ENCODE measurements at places on chromosomes 5 and 9.

DNA sequence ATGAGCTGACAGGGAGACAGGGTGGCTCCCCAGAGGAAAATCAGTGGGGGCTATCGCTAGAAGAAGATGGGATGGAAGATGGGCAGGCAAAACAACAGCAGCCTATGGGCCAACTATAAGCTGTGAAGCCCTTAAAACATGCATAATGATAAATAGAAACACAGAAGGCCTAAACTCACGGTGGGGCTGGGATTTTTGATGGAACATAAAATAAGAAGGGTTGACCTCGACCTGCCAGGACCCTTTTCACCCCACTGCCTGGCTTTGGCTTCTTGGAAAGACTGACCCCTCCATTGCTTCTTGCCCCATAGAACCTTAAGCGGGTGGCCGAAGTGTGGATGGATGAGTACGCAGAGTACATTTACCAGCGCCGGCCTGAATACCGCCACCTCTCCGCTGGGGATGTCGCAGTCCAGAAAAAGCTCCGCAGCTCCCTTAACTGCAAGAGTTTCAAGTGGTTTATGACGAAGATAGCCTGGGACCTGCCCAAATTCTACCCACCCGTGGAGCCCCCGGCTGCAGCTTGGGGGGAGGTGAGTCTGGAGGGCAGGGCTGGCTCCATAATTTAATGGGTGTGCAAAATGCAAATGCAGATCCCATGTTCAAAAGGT lies 36.5 kb upstream of the SAP30L start:
- no peak for DNase-seq

DNA sequence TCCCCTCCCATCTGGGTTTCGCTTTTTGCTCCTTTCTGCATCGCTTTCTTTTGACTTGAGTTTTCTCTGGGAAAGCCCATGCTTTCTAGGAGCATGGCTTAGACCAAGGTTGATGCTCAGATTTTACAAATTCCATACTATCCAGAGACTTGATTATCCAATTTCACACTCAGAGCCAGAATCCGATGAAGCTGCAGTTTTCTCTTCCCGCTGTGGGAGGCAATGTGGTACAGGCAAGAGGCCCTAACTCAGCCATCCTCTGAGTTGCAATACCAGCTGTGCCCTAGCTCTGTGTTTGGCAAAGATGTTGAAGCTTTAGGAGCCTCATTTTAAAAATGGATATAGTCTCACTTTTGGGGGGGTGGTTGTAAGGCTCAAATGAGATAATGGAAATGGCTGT lies 85.1 kb downstream of the BRINP1 start:
- DNase-seq = no peak

- no peak for DNase-seq
Measured at GRCh38 chr5:172958331-172959046, 735 bp upstream of the RPL26L1 start.

GRCh38 chr5:147629196-147629595 lies 119.3 kb upstream of the DPYSL3 start:
- no peak for DNase-seq

DNA sequence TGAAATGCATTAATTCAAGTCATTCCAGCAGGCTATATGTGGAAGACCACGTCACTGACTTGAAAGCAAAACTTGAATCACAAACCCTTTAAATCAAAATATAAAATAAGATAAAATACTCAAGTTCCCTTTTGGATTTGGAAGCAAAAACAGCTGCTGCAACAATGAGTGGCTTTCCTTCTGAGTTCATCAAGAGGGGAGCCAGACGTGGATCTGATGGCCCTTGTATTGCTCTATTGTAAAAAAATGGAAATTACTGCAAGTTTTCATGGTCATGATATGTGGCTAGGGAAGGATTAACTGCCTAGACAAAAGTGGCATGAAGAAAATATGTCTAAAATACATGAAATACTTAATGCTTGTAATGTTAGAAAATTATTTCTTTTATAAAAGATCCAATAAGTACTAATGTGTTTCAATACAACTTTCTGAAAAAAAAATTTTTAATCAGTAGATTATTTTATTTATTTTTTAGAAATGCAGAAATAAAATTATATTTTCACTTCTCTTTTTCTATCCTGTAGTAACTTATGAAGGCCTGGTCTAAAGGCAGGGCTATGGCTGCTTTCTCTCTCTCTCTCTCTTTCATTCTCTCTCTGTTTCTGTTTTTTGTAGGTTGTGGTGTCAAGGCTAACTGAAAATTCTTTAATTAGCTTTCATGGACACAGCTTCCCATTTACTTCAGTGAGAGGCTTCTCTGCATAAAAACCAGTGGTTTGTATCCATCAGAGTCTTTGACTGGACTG lies 24.0 kb downstream of the LIX1 start:
- DNase-seq = no peak

DNA sequence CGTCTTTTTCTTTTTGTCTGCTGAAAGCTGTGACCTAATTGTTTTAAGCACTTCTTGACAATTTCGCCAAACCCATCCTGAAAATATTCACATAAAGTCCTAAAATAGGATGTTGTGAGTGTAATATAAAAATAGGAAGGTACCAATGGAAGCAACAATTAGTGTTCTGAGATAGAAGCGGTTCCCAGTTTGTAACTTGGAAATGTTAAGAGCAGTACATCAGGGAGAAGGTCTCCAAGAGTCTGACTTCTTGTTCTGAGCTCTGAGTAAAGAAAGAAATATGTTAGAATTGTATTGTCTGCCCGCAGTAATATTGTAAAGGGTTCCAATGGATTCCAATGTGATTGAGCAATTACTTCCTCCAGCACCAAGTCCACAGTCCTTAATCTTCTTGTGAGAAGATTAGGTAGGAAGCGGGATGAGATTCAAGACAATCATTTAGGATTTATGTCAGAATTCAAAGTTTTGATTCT lies 3.9 kb downstream of the VCAN start:
- peak; percentile 86 for DNase-seq

DNA sequence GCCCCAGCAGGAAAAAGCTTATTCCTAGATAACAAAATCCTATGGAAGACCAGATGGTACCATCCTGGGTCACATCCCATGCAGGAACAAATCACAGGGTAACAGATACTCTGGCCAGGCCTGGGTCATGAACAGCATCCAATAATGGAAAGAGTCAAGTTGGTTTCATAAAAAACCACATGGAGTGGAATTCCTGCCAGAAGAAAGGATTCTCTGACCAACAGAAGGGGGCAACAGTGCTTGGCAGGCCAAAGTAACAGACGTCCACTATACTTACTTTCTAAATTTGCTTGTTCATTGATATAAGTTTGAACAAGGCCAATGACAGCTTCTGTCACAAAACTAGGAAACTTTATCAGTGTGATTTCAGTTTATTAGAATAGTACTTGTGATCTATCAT lies 273.5 kb downstream of the ARRDC3 start:
- no peak for DNase-seq

DNA sequence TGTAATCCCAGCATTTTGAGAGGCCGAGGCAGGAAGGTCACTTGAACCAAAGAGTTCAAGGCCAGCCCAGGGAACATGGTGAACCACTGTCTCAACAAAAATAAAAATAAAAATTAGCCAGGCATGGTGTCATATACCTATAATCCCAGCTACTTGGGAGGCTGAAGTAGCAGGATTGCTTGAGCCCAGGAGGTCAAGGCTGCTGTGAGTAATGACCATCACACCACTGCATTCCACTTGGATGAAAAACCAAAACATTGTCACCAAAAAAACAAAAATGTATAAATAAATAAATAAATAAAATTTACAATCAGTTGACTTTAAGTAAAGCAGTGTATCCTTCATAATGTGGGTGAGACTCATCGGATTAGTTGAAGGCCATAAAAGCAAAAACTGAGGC lies 541.4 kb downstream of the CSNK1G3 start:
- DNase-seq = no peak

DNA sequence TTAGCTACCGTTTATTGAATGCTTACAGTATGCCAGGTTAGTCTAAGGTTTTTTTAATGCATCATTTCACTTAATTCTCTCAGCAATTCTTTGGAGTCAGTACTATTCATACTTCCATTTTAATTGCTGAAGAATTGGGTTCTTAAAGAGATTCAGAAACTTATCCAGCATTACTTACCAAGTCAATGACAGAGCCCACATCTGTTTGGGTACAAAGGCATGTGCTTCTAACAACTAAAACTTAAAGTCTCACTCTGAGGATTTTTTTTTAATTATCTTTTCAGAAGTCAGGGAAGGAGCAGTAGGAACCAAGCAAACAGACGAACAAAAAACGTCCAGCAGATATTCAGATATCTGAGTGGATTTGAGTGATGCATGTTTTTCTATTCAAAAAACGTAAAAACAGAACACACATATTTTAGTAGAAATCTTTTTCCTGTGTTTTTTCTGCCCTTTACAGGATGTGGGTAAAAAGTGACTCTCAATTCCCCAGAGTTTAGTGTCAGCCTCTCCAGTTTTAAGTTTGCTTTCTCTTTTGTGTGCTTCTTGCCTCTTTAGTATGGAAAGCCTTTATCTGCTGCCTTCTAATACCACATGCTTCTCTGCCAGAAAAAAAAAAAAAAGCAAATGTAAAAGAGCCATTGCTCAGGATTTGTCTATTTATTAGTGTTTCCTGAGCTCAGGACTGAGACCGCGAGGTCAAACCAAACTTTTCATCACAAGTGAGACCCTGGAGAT lies 118.0 kb downstream of the PRKACG start:
- no peak for DNase-seq

DNA sequence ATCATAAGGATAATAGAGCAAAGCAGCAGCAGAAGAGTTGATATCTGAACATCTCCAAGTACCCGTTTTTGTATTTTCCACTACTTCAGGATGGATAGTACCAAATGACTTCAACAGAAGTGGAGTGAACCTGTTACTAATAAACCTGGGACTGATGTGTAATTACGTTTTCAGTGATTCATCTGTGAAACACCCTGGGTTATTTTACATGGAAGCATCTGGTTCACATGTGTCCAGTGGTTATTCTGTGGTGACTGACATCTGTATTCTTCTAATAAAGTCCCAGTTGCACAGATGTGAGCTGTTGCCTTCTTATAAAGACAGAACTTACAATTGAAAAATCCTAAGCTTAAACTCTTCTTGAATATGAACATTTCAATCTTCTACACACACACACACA lies 139.7 kb upstream of the VCAN start:
- peak; percentile 62 for DNase-seq

DNA sequence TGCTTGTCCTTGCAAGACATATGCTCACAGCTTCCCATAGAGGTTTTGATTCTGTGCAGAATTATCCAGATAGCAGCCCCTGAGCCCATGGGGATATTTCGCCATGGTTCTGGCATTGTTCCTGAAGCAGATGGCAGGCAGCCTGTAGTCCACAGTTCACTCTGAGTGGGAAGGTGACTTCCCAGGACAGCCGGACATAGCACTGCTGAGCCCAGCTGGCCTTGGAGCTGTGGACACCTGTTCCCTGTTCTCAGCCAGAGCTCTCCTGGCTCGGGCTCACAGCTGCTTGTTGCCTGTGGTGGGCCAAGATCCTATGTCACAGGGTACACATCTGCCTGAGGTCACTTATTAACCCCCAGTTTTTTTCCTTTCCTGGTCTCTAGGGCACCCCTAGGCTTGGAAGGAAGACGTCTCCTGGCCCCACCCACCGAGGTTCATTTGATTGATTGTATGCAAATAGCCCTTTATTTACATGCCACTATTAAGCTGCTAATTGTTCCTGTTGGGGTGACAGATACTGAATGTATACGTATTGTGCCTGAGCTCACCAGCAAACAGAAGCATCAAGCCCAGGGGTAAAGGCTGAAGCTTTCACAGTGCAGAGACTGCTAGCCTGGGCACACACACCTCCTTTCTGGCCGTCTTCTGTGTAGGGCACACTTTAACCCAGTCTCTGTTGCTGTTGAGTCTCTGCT lies 96.6 kb upstream of the DMRT1 start:
- no peak for DNase-seq

DNA sequence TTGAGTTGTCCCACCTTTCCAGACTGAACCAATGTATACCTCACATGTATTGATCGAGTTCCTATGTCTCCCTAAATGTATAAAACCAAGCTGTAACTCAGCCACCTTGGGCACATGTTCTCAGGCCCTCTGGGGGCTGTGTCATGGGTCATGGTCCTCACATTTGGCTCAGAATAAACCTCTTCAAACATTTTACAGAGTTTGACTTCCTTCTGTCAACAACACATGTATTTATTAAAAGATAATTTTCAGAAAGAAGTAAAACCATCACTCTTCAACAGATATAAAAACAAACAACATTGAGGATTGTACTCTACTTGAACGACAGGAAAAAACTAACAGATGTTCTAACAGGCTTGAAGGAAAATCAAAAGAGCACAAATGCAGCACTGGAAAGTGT lies 4.5 kb downstream of the CMBL start:
- DNase-seq = no peak

DNA sequence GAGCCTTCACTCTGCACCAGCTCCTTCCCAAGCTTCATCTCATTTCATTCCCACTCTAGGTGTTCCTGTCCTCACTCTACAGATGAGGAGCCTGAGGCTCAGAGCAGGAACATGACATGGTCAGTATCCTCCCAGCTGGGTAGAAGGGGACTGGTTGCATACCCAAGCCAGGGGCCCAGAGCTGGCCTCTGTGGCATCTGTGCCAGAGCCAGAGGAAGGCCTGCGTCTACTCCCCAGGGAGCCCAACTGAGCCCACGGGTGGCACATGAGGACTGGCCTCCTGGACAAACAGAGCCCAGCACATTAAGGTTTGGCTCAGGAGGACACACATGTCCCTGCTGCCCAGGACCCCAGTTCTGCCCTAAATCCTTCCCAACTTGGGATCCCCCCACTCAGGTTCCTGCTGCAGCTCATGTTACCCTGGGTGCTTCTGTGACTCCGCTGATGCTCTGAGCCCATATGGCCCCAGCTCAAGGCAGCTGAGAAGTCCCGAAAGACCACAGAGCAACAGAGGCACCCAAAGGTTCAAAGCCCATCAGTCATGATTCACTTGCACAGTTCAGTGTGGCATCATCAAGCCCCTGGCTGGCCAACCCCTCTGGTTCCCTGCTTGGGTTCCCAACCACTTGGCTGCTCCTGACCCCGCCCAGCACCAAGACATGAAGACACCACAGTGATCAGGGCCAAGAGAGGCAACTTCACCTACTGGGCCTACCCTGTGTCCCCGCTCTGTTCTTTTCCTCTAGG lies 8.5 kb upstream of the NEURL1B start:
- no peak for DNase-seq

DNA sequence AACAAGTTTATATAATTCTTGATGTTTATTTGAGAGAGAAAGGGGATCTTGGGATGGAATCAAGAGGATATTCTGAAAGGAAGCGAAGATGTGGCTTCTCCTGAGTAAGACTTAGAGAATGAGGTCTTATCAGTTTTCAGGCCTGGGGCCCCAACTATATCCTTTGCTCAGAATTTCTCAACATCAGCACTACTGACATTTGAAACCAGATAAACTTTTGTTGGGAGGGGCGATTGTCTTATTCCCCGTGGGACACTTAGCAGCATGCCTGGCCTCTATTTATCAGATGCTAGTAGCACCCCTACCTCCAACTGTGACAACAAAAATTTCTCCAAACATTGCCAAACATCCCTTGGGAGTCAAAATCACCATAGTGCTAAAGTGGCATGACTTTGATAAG lies 567.7 kb downstream of the MAT2B start:
- no peak for DNase-seq

GRCh38 chr5:73171495-73171894 lies 1.5 kb upstream of the TMEM174 start:
- DNase-seq = no peak

- no peak for DNase-seq
Measured at GRCh38 chr9:106119176-106119575, 424.8 kb downstream of the TMEM38B start.

All from BJ (cell line).